ENCODE measurements at places on chromosomes 7 and 10.

DNA sequence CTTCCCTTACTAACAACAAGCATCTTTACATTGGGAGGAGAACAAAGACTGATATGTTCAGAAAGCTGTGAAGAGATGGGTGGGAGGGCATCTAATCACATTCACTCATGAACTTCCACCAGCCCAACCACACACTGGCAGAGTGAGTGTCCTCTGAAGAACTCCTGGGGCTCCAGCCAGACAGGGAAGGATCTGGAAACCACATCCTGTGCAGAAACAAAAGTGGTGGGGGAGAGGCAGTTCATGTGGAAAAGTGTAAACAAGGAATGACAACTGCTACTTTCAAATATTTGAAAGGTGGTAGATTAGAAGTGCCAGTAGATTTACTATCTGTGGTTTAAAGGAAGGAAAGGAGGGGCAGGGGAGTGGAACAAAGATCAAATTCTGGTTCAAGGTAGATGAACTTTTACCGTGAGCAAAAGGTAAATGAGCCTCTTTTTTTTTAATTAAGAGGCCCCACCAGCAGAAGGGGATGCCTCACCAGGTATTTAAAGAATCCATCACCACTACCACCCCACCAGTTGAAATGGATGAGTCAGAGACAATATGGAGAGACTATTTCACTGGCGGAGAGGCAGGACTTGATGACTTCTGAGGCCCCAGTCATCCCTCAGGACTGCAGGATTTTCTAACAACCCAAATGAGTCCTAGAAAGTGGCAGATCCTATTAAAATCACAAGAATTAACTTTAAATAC is 34.5 kb downstream of the GOT1 start:
- no peak for DNase-seq

DNA sequence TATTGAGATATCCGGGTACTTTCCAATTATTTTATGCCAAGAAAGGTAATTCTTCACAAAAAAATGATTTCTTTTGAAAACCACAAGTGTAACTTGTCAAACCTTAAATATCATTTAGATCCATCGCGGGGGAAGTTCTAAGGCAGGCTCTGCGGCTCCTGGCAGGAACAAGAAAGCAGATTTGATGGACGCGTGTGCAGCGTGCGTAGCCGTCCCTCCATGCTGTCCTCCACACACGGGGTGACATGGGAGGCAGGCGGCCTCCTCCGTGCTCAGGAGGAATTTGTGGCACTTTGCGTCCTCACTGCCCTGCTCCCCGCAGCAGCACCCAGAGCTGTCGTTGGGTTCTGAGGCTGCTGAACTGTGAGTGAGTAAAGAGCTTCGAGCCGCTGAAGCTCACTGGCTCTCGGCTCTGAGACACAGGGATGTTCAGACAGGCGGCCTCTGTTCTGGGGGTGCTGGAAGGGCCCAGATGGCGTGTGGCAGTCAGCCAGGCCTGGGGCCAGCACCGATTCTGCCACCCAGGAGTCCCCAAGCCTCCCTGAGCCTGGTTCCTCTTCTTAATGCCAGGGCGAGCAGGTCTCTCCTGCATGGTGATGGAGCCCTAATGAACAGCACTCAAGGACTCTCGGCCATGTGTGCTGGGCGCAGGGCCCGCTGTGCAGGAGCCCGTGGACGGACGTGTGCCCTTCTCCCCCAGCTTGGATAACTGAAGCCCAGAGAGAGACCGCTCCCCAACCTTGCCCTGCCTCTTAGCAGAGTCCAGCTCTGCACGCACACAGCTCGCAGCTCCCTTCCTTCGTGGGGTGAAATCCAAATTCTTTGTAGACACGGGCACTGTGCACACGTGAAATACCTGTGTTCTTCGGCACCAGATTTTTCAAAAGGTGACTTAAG is 185.4 kb upstream of the SHH start:
- DNase-seq: peak; percentile 30

DNA sequence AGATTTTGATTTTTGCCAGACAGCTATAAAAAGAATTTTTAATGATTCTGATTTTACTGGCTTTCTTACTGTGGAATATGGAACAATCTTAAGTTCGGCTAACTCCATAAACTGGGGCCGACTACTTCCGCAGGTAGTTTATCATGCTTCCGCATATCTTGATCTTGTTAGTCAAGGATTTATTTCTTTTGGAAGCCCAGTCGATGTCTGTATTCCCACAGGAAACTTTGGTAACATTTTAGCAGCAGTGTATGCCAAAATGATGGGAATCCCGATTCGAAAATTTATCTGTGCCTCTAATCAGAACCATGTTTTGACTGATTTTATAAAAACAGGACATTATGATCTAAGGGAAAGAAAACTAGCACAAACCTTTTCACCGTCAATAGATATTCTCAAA is 8.1 kb downstream of the THNSL1 start:
- no peak for DNase-seq

GRCh38 chr7:139776486-139777132 is 1.2 kb downstream of the HIPK2 start:
- DNase-seq: peak; percentile 43

GRCh38 chr7:44176486-44176885 is 12.8 kb downstream of the GCK start:
- no peak for DNase-seq

DNA sequence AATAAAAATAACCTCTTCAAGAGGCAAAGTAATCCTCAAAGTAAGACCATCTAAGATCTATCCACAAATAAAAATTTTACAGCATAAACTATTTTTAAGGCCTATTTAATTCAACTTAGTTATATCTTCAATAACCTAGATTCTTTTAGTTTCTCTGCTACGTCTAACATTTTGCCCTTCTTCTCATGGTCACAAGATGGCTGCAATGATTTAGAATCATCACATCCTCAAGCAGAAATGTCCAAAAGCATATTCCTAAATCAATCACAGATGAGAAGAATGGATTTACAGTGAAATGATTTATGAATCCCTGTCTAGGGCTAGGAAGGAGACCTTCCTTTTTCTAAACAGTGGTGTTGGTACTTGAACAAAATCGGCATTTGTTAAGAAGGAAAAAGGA is 304.7 kb downstream of the ARHGAP12 start:
- DNase-seq: no peak

- no peak for DNase-seq
These were observed 2.0 kb downstream of the CPA2 start for GRCh38 chr7:130268463-130269317.

DNA sequence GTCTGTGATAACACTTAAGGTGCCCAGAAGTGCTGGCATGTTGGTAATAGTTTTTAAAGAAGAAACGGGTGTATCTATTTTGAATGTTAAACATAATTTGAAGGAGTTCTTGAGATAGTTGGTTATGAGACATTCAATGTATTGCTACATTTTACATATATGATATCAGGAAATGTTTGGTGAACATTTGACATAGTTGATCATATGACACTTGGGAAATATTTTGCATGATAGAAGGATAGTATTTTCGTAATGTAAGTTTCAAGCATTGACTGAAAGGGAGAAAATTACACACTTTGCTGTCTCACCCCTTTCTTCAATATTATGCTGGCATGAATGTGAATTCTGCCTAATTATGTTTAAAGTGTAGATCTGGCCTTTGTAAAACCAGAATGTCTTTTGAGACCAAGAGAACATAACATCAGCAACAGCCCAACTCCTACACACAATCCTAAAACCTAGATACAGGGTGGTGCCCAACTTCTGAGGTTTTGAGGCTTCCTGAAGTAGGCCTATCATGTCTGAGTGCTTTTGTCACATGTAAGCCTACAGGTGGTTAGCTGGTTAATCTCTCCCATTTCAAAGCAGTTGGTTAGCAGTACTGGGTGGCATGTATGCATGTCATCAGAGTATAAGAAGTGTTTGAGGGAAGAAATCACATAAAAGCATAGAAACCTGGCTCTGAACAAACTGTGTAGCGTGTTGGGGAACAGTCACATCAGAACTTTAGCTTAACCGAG is 2.1 kb downstream of the ADD3 start:
- peak; percentile 54 for DNase-seq

DNA sequence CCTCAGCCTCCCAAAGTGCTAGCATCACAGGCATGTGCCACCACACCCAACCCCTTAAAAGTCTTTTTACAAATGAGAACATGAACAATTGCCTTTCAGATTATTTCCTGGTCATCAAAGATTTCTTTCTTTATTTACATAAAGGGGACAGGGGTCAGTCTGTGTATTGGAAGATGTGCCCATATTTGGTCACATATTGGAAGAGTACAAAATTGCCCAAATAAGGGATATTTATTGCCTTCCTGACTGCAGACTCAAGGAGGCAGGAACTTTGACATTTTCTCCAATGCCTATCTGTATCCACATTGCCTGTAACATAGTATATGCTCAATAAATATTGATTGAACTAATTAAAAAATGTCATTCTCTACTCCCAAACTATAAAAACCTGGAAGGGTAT is 25.9 kb upstream of the HERPUD2 start:
- DNase-seq: no peak

- no peak for DNase-seq
These were observed 19.3 kb downstream of the PRSS2 start for GRCh38 chr7:142790056-142790455.

- DNase-seq: peak; percentile 79
These were observed 55.1 kb downstream of the VOPP1 start for GRCh38 chr7:55517191-55517633.

GRCh38 chr7:25583621-25584020 is 355.3 kb upstream of the NPVF start:
- DNase-seq: no peak

GRCh38 chr10:109556399-109556798 is 366.9 kb downstream of the XPNPEP1 start:
- no peak for DNase-seq

GRCh38 chr7:68682910-68683309 is 915.4 kb upstream of the AUTS2 start:
- no peak for DNase-seq

GRCh38 chr7:69878015-69878414 is 279.7 kb downstream of the AUTS2 start:
- DNase-seq: no peak

DNA sequence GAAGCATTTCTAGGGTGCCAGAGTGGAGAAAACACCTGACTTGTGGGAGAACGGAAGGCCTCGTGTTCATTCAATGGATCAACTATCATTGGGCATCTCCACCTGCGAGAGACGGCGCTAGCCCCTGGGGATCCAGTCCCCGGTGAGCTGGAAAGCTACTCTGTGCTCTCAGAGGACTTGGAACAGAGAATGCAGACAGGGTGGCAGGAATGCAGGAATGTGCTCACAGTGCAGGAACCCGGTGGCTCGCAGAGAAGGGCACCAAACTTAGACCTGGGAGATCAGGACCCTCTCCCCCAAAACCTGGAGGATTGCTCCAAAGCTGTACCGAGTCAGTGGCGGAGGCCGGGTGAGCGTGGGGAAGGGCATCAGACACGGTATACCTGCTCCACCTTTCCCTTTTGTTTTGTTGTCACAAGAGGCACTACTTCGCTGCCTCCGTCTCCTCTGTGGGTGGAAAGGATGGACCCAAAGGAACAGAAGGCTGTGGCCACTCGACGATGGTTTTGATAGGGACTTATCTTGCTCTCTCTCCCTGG is 569.0 kb upstream of the C7orf33 start:
- no peak for DNase-seq

DNA sequence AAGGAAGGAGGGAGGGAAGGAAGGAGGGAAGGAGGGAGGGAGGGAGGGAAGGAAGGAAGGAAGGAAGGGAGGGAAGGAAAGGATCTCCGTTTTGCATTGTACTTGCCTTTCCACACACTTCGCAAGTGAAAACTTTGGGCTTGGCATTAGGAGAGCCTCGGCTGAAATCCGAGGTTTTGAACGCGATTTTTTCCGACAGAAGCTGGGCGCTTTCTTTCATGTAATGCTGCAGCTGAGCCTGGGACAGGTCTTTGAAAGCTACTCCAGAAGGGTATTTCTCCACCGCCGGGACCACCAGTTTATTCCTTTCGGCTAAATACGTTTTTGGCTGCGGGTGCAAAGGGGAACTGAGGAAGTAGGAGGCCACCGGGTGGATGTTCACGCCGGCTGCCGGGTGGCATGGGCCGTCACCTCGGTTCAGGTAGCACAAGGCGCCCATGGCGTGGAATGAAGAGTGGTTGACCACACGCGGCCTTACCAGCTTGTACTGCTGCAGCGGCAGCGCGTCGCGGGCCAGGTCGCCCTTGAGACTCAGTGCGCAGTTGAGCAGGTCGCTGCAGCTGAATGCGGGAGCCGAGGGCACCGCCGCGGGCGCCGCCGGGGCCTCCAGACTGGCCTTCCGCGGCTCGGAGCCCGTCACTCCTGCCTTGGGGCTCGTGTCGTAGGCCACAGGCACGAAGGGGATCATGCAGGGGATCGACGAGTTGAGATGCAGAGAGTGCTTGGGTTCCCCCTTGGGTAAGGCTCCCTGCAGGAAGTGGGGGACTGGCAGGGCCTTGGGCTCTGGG is 825 bp downstream of the FEZF1 start:
- DNase-seq: no peak

DNA sequence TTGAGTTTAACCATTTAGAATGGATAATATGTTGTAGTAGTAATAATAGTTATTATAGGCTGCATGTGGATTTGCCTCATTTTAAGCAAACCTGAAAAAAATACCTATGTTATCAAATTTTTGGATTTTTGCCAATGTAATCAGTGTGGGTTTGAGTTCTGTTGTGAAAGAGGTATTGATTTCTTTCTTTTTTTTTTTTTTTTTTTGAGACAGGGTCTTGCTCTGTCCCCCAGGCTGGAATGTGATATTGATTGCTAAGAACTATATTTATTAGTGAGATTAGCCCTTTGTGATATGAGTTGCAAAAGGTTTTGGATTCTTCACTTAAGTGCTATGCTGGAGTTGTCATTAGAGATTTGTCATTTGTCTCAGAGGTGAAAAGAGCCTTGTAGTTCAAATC is 124.4 kb downstream of the ST7 start:
- DNase-seq: no peak

GRCh38 chr10:61278556-61278955 is 174.6 kb downstream of the TMEM26 start:
- no peak for DNase-seq

- no peak for DNase-seq
These were observed 128.8 kb downstream of the LCOR start for GRCh38 chr10:96960872-96961271.

GRCh38 chr10:105879401-105879800 is 1238.3 kb downstream of the SORCS3 start:
- DNase-seq: no peak

GRCh38 chr7:138032186-138032585 is 30.3 kb upstream of the CREB3L2 start:
- DNase-seq: no peak

- DNase-seq: no peak
These were observed 24.9 kb upstream of the GSAP start for GRCh38 chr7:77441046-77441445.

GRCh38 chr7:37392673-37393017 is 56.0 kb downstream of the ELMO1 start:
- no peak for DNase-seq

GRCh38 chr10:80191589-80192270 is 13.6 kb downstream of the ANXA11 start:
- no peak for DNase-seq

GRCh38 chr10:3763035-3763456 is 22.0 kb downstream of the KLF6 start:
- peak; percentile 39 for DNase-seq
